ENCODE measurements at places on chromosomes 4 and X.

DNA sequence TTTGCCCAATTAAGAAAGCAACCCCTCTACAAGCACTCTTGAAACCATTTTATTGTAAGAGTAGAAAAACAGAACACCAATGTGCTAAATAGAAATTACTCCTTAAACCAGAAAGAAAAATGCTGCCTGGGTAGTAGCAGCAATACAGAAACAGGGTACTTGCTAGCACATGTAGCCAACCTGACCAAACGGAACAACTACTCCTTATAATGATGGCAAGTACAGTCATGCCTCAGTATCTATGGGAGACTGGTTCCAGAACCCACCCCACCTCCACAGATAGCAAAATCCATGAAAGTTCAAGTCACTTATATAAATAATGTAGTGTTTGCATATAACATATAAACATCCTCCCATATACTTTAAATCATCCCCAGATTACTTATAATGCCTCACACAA is 168.8 kb downstream of the ATRX start:
- DNase-seq = no peak

DNA sequence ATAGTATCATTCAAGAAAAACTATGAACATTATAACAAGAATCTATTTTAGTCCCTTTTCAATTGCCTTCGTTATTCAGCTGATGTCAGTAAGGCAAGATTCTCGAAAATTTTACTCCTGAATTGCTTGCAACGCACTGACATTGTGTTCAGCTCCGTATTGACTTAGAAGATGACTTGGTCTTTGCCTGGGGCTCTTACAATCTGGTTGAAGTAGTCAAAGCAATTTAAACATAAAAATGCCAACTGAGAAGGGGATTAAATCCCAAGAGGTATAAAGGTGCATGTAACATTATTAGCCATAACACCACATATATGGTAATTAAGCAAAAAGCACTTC is 507.1 kb downstream of the CENPC start:
- DNase-seq = no peak

DNA sequence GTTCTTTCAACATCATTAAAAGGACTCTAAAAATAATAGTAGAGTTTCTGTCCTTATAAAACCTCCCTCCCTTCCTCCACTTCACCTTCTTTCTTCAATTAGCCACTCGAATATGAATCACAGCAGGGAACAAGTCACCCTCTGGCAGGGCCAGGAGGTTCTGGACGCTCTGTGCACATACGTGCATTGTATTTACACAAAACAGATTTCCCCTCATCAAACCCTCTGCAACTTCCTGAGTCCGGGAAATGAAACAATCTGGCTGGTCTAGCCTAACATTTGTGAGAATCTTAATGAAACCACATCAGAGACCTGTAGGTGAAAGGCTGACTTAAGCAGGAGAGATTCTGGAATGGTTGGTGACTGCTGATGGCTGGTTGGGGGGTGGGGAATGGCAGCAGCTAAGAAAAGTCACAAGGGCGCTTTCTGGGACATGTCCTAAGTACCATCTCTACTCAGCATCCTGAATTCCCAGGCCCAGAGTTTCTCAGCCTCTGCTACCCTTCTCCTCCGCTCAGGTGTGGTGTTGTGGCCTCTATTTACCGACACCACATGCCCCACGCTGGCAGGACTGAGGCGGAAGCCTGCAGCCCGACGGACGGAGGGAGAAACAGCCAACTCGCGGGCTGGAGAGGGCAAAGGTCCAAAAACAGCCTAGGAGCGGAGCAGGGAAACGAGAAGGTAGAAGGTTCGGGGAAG is 1.0 kb downstream of the ZDHHC9 start:
- DNase-seq = no peak

DNA sequence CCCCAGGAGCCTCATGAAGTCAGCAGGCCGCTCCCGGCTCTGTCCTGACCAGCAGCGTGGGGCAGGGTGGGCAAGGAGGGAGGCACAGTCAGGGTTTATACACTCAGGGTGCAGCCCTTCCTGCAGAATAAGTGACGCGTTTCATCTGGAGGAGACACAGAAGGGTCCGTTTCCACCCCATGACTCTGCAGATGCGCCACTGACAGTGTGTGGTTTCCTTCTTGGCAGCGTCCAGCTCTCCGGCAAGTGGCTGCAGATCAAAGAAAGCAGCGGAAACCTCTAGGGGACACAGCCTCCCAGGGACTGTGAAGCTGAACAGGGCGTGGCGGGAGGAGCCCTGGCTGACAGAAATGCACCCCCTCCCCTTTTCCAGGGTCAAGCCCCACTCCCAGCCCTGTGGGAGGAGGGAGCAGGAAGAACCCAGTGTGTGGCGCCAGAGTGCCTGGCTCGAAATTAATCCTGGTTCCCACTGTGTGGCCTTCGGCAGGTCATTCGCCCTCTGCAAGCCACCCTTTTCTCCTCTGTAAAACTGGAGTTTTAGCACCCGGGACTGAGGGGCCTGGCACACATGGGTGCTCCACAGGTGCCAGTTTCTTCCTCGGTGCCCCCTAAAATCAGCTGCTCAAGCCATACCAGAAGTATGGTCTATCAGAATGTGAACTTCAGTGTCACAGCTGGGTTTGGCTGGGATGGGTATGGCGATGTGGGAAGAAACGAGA is 17.3 kb upstream of the TBC1D14 start:
- no peak for DNase-seq

GRCh38 chr4:185381288-185382196 is 14.2 kb downstream of the LRP2BP start:
- no peak for DNase-seq
